ENCODE measurements at places on chromosomes 1 and 21. TPM values are rescaled to one million over a fixed set of nuclear protein-coding genes. Genes with fewer than 3 reads are reported as not detected.

DNA sequence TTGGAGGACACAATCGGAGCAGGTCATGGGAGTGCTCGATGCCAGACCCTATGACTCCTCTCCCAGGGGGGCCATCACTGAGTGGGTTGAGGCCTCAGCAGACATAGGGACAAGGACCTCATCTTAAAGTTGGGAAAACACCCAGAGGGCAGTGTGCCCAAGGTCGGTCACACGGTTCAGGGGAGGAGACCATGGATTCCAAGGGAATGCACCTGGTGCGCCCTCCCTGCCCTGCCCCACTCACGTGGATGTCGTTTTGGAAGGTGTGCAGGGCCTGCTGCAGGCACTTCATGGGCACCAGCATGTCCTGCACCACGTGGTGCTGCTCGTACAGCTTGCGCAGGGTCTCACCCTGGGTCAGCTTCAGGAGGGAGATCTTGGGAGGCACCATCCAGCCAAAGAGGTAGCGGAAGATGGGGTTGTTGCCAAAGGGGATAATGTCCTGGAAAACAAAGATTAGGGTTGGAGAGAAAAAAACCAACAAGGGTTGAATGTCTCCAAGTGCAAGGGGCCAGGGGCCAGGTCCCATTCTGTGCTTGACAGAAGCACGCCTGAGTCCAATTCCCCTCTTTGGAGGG is 33.1 kb downstream of the DHCR24 start:
- no peak for DNase-seq

DNA sequence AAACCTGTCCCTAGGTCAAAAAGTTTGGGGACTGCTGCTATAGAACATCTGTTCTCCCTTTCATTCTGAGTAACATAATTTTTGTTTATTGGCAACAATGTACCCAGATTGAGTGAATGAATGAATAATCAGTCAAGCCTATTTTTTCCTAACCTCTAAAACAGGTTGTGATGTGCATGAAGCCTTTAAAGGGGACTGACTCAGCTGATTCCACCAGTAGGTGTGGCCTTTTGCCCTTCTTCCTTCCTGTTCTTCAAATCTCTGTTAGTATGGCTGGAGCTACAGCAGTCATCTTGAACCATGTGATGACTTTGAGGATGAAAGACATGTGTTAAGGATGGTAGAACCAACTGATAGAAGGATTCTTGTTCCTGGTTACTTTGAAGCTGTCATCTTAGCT is 476.1 kb downstream of the NUF2 start:
- no peak for DNase-seq

DNA sequence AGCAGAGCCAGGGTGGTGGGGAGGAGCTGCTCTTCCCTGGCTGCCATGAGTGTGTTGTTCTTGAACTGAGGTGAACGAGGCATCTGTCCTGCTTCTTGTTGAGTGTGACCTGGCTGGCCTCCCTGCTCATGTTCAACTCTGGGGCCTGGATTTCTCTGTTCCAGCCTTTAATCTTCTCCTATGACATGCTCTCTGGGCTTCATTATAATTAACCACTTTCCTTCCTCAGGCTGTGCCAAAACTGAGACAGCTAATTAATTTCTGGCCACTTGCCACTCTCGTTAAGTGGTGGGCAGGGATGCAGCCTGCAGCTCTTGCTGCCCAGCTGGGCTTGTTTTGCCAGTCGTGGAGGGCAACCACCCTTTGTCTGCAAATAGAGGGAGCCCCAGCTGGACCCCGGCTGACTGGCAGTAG is 23.3 kb downstream of the OPRD1 start:
- no peak for DNase-seq

GRCh38 chr1:86798608-86799291 is 94.4 kb downstream of the SH3GLB1 start:
- no peak for DNase-seq

DNA sequence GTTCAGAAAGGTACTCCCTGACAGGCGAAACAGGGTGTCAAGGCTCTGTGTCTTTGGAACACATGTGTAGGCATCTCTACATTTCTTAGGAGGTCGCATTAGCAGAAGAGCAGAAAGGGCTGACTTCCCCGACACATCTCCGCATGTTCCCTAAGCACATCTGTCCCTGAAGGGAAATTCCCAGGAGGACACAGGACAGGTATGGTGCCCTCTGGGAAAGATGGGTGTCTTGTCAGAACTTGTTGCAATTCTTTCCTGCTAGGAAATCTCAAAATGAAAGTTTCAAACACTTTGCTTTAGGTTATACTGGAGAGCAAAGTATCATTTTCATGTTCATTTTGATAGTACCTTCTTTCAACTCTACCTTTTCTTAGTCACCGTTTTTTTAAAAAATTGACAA is 2.0 kb downstream of the DSCAM start:
- no peak for DNase-seq

GRCh38 chr1:117596023-117596720 is 9.7 kb upstream of the TENT5C start:
- DNase-seq = no peak

DNA sequence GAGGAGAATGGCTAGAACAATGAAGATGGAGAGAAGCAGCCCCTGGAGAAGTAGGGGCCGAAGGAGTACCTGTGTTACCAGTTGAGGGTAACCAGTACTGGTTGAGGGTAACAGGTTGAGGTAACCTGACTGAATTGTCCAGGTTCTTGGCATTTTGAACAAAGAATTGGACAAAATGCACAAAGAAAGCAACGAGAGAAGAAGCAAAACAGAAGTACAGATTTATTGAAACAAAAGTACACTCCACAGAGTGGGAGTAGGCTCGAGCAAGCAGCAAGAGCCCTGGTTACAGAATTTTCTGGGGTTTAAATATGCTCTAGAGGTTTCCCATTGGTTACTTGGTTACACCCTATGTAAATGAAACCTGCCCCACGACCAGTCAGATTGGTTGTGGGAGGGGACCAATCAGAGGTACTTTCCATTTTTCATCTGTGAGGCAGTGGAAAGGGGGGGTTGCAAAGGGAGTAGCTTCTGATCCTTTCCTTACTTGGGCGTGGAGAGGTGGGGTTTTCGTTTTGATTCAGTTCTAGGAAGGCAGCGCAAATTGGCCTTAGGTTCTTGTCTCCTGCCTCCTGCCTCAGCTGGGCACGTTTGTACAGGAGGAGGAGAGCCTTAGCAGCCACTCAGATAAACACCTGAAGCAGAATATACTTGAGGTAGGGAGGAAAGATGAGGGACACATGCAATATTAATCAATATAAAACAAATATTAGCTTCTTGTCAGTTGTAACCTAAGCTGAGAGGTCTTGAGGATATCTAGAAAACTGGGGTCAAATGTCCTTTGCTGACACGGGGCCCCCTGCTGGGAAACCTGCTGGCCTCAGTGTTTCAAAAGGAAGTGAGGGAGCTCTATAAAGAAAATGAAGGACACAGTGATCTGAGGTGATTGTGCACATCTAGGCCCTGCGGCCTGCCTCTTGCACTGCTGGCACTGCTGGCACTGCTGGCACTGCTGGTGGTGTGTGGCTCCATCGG is 14.3 kb upstream of the LSM10 start:
- DNase-seq = no peak

GRCh38 chr1:1437033-1437903 is 1.8 kb downstream of the VWA1 start:
- no peak for DNase-seq

DNA sequence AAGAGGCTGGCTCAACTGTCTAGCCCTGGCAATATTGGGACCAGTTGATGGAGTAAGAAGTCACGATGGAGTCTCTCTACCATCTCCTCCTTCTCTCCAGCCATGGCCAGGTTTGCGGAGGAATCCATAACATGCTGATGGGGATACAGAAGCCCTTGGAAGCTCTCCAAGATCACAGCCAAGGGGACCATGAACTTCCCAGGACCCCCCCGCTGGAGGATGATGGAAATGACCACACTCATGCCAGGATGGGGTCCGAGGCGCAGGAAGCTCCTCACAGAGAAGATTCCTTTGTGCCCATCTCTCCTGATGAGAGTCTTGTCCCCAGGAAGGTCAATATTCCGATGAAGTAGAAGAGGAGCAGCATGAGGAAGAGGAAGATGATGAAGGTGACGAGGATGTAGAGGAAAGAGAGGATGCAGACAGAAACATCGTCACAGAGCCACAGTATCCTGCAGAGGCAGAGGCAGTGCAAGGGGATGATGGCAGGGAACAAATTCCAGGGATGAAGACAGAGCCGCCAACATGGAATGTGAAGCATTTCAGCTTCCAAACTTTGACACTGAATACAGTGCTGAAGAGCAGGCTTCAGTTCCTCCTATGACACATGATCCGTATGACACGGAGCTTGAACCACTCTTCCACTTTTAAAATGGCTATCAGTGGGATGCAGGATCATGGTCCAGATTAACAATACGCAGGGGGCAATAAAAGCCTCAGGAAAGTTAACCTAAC is 57.9 kb upstream of the EDN2 start:
- DNase-seq = no peak

GRCh38 chr21:32476661-32477423 is 64.3 kb downstream of the EVA1C start:
- no peak for DNase-seq

GRCh38 chr21:43879348-43880110 is 14.5 kb downstream of the AGPAT3 start:
- no peak for DNase-seq

GRCh38 chr1:176998183-176998795 is 166.2 kb downstream of the ASTN1 start:
- DNase-seq = no peak

DNA sequence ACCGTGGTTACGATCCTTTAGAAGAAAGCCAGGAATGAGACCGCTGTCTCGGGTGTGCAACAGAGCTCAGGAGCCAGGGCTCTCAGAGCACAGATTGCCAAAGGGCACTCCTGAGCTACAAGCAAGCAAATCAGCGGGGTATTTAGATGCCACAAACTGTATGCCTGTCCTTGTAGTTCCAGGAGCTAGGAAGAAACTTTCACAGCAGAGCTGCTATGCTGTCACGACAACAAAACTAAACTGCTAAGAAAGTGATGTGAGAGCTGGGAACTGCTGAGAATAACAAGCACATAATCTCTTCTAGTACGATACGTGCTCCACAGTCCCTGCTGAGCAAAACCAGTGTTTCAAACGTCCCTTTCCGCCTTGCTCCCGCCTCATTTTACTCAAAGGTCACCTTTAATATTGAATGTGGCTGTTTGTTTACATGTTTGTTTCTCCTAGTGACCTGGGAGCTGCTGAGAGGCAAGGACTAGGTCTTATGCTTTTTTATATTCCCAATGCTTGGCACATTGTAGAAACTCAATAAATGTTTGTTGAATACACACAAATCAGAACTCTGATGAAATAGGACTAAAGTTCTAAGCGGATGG is 14.7 kb downstream of the GREM2 start:
- DNase-seq = no peak

DNA sequence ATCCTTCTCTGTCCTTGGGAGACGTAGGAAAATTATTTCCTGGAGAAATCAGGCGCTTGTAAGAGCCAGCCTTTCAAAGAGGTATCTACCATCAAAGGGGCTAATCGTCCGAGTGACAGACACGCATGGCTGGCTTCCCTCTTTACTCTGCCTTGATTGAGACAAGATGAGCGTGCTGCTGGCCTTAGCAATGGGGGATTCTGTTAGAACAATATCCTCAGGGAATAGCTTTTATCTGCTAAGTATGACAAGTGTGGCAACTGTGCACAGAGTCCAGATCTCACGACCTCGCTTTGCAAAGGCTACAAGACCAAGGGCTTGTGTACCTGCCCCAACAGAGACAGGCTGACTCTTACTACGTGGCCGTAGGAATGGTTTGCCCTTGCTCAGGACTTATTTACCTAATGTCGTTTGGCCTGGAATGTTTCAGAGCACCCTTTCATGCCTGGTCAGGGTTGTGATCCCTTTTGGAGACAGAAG is 417.1 kb downstream of the KIF26B start:
- DNase-seq = no peak

DNA sequence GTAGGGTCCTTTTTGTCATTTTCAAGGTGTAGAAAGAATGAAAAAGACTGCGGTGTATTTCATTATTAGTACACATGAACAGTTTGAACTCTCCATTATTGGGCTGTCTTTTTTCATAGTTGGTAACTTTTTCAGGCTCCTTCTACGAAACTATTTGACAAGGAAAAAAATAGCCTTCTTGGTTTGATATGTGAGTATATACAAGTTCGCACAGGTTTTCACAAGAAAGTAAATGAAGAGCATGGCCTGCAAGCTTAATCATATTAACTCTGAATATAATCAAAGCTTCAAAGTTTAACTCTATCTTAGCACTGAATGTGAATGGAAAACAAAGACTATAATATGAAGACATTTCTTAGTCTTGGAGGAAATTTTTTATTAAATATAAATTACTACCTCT is 290.0 kb upstream of the ADGRL2 start:
- DNase-seq = no peak

- no peak for DNase-seq
Observed at GRCh38 chr1:78716186-78716585, 66.6 kb downstream of the IFI44 start.

GRCh38 chr1:82755191-82755590 is 954.5 kb downstream of the ADGRL2 start:
- DNase-seq = no peak

DNA sequence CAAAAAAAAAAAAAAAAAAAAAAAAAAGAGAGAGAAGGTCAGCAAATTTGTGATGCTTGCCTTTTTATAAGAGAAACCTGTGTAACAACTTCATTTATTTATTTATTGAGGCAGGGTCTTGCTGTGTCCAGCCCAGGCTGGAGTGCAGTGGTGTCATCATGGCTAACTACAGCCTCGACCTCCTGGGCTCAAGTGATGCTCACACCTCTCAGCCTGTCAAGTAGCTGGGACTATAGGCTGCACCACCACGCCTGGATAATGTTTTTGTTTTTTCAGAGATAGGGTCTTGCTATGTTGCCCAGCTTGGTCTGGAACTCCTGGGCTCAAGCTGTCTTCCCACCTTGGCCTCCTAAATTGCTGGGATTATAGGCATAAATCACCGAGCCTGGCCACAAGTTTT is 42.4 kb downstream of the DHCR24 start:
- no peak for DNase-seq

DNA sequence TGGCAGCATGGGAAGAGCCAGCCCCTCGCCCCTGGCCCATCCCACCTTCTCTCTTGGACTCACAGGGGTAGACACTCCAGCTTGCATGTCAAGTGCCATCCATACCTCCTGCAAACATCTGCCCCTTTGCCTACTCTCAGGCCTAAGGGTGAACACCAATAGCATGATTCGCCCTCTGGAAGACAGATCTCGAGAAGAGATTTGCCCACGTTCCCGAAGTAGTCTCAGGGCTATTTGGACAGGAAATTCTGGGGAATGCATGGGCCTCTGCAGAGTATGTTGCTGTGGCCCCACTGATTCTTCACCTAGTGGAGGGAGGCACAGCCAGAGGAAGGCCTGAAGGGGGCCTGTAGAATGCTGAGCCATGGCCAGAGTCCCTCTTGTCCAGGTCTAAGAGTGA is 29.8 kb upstream of the DNASE2B start:
- DNase-seq = no peak

- no peak for DNase-seq
Observed at GRCh38 chr1:17653276-17653675, 101.9 kb upstream of the ACTL8 start.

OR10T2 gene
- polyA plus RNA-seq = not detected

RBM8A gene
- polyA plus RNA-seq = 219 TPM

KCNE2 gene
- polyA plus RNA-seq = 0.82 TPM

ADGRL4 gene
- 22.9 TPM for polyA plus RNA-seq

PDZK1IP1 gene
- polyA plus RNA-seq = 62.1 TPM

RIPK4 gene
- 22.5 TPM for polyA plus RNA-seq

KCTD3 gene
- polyA plus RNA-seq = 79.6 TPM

CIART gene
- 10.7 TPM for polyA plus RNA-seq

CELA3A gene
- polyA plus RNA-seq = not detected

HTR1D gene
- polyA plus RNA-seq = 0.29 TPM

FNBP1L gene
- polyA plus RNA-seq = 101 TPM

PROK1 gene
- 0.12 TPM for polyA plus RNA-seq

FALEC gene
- polyA plus RNA-seq = 0.81 TPM

TENT5C gene
- polyA plus RNA-seq = 2.7 TPM
